ENCODE measurements at places on chromosomes 7 and 10.

DNA sequence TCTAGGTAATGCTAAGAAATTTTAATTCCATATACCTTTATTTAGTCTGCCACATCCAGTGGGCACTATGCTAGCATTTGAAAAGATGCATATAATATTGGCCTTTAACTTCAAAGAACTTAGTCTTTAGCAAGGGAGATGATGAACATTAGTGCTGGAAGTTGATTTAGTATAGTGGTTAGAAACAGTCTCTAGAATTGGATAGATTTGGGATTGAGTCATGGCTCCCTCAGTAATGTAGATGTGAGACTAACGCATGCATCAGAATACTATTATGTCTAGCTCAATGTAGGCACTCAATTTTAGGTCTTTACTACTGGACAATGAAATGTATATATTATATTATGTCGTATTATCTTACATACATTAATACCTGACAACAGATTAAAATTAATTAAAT lies 5.8 kb downstream of the DKK1 start:
- no peak for DNase-seq

- DNase-seq = no peak
Observed at GRCh38 chr7:91351374-91351773, 87.1 kb downstream of the FZD1 start.

DNA sequence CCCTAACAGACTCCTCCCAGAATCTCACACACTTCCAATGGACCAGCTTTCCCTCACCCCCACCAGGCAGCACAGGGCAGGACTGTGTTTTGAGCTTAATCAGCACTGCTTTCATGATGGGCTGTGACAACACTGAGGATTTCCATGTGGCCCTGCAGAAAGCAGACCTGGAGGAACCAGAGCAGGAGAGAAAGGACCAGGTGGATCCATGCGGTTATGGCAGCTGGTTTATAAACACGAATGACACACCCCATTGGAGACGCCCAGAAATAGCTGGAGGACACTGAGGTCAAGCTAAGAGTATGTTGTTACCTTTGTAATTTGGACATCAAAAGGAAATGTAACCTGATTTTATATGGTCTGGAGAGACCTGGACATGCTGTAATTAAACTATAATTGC lies 31.7 kb upstream of the HERPUD2 start:
- DNase-seq = no peak

GRCh38 chr7:92246360-92247101 lies 757 bp downstream of the ANKIB1 start:
- peak; percentile 42 for DNase-seq

GRCh38 chr10:110857265-110858171 lies 14.2 kb upstream of the PDCD4 start:
- DNase-seq = peak; percentile 43

DNA sequence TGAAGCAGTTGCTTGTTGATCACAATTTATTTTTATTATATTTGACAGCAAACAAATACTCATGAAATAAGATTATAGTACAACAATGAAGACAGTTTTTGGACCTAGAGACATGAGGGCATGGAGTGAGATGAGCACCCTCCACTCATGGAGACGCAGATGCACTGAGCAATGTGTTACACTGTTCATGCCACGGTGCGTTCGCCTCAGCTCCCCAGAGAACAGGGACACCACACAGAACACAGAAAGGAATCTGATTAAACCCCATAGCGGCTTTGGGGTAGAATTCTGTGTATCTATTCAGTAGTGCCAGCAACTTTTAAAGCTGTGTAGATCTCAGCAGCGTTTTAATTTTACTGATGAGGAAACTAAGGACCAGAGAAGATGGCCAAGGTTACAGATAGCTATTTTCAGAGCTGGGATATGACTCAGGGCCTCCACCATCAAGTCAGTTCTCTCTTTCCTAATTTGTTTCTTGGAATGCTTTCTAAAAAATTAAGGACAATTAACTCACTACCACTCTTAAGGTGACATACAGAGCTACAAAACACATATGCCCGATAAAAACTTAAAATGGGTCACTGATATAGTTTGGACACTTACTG lies 33.6 kb downstream of the FAM25A start:
- no peak for DNase-seq

DNA sequence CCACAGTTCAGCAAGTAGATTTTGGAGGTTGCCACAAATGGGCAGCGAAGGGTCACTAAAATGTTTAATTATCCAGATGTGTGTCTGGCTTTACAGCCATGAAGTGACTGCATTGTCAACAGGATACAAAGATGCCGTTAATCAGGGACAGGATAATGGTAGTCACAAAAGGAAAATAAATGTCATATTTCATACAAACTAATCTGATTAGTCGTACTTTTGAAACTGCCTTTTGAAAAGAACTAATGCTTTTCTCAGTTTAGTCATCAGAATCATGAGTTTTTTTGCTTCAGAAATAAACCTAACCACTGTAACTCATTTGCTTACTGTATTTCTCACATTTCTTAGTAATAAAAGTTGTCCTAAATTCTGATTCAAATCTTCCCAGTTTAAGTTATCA lies 22.2 kb upstream of the WNT16 start:
- no peak for DNase-seq

- no peak for DNase-seq
Observed at GRCh38 chr7:64277630-64278029, 36.1 kb upstream of the ZNF736 start.

All from activated CD4-positive, alpha-beta T cell treated with anti-CD3 and anti-CD28 coated beads, Interleukin-2, Interleukin-4, amounts not matched to agents 100 ng/mL and 50 ng/mL, durations not matched to agents 16 hours and 8 hours (primary cell).